MV-4-11 (cell line): ENCODE measurements at places on chromosomes 7 and 10.

- DNase-seq, result no peak
Measured at GRCh38 chr10:7804216-7804615, 14.1 kb upstream of the TAF3 start.

- no peak for DNase-seq
Measured at GRCh38 chr10:84846658-84847316, 518.4 kb downstream of the CCSER2 start.

GRCh38 chr7:44064791-44065430 lies 456 bp downstream of the PGAM2 start:
- no peak for DNase-seq

DNA sequence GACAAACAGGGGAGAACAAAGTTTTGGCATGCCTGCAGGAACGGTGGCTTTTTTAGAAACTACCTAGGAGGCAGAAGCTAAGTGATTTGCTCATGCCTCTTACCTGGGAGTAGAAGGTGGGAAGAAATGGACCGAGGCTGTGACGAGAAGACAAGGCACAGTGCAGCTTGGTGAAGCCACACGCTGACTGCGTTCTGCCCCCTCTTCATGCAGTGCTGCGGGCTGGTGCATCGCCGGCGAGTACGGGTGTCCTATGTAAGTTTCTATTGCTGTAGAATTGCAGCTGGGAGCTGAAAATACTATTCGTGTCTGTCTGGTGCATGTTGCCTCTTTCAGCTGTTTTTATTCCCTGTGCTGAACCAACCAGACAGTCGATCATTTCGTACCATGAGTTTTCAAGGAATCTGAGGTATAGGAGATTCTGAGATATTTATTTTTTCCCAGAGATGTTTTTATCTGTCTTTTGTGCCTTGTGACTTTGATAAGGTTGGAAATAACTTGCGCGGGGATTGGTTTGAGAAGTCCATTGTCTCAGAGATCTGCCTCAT lies 120.9 kb downstream of the CACNB2 start:
- no peak for DNase-seq

GRCh38 chr10:24915304-24915703 lies 37.1 kb downstream of the PRTFDC1 start:
- DNase-seq, result no peak

- DNase-seq, result no peak
Measured at GRCh38 chr10:17512341-17513001, 58.1 kb upstream of the ST8SIA6 start.

GRCh38 chr7:80347173-80347572 lies 164.7 kb downstream of the GNAT3 start:
- no peak for DNase-seq

DNA sequence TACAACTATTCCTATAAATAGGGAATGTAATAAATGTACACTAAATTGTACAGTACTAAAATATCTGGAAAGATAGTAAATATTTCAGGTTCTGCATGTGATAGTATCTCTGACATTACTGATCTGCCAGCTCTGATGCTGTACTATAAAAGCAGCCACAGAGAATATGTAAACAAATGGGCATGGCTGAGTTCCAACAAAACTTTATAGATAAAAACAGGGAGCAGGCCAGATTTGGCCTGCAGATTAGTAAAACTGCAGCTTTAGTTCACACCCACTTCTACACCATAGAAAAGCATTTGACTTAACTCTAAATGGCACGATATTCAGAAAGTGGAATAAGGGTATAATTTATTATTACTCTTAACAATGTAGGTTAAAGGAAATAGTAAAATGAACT lies 18.8 kb upstream of the TLL2 start:
- no peak for DNase-seq

GRCh38 chr10:78549140-78549935 lies 515.7 kb downstream of the RPS24 start:
- DNase-seq, result peak; percentile 51
